Right kidney (tissue), 9 donors: ENCODE measurements at places on chromosomes 12 and 14.

DNA sequence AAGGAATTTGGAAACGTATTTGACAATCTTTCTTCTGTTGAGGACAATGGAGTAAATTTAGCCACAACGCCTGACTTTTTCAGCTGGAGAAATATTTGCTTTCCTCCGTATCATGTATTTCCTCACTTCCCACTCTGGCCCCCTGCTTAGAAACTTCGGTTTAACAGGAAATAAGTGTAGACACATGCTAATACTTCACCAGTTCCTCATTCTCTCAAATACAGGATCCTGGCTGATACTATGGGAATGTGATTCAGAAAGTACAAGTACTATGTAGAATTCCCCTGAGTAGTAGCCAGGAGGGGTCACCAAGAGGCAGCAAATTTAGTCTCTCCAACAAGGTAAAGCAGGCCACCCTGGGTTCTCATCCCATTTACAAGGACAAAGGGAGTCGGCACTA is 58.0 kb downstream of the FAR2 start:
- no peak for DNase-seq

DNA sequence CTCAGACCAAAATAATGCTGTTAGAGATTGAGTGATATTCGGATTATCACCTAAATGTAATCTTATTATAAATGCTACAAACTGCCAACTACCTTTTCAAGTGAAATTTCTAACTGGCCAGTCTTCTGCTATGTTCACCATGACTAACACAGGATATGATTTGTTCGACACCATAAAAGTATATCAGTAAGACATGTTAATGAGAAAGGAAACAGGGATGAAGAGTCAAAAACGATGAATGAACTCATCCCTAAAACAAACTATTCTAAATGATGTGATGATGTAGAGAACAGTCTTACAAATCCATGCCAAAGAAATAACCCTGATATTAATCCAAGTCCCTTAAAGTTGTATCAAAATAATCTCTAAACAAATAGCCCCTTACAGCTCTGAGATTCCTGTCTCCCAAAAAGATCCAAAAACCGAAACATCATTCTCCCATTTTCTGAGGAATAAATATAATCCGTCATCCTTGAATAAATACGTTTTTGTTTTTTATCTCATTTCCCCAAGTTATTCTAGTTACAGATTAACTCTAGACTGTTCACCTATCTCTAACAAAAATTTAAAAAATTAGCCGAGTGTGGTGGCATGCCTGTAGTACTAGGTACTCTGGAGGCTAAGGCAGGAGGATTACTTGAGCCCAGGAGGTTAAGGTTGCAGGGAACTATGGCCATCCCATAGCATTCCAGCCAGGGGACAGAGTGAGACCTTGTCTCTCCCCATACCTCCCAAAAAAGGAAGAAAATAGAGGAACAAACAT is 9.1 kb downstream of the SCAF11 start:
- no peak for DNase-seq

GRCh38 chr12:6852651-6853354 is 853 bp downstream of the USP5 start:
- no peak for DNase-seq

DNA sequence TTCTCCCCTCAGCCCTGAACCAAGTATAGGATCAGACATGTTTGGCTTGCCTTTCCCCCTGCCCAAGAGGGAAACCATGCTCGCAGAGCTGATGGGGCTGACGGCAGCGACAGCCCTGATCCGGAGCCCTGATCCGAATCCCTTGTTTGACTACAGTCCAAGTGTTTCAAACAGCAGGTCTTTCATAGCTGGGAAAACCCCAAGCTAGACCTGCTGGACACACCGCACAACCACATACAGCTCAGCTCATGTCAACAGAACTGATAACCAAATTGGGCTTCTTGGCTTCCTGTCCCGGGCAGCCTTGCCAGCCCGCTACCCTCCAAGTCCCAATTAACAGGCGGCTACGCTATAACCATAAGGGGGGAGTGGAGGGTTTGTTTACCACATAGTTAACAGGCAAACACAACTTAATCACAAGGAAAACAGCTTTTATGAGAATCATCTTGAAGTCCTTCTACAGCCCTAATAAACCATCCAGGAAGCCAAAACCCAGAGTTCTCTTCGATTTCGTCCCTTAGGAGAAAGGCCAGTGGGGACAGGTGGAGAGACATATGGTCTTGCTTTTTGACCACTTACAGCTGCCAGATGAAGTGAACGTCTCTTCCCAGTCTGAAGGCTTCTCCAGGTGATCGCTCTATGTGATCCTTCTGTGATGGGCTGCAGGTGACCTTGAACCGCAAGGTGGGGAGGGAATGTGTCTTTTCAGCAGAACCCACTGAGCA is 64.5 kb upstream of the MANSC4 start:
- no peak for DNase-seq

DNA sequence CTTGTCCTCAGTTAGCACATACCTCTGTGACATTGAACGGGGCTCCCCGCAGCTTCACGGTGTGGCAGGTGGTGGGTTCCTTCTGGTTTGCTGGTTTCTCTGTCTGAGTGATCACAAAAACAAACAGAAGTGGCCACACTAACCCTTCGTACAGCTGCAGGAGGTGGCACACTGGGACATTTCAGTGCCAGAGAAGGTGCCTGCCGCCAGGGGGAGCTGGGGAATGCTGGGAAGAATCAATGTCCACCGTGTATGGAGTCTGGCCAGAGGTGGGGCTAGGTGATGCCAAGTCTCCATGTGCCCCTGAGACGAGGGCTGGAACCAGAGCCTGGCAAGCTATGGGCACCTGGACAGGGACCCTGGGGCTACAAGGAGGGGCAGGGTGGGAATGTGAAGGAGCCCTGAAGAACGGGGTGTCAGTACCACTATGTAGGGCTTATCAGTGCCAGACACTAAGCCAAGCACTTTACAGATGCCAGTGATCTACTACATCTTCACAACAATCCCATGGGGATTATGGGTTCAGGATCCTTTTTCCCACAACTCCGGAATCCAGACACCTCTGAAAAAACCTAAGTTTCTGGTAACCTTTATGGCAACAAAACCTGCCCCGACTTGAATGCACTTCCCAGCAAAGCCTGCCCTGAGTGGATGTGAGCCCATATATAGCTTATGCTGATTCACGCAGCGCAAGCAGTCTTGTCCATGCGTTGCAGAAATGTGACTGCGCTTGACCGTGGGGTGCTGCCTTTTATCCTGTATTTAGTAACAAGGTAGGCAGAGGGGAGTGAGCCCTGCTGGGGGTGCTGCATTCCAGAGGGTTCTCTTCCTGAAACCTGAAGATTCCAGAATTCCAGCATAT is 10.8 kb downstream of the RBM19 start:
- DNase-seq = no peak

DNA sequence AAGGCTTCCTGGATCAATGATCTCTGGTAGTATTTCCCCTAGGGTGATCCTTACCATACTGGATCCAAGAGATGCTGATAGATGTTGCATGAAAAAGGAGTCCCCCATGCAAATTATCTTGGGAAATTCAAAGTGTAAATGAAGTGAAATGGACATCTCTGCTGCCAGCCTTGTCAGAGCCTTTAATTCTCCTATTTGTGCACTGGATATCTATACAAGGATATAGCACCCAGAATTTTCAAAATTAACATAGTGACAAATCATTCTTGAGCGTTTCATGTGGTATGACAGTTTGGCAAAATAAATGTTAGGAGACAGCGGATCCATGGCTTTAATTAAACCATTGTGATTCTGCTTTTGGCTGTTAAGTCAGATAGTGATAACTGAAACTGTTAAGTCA is 260.9 kb downstream of the KSR2 start:
- DNase-seq = no peak

- DNase-seq = no peak
These were observed 15.0 kb downstream of the FNTB start for GRCh38 chr14:65001723-65002122.

DNA sequence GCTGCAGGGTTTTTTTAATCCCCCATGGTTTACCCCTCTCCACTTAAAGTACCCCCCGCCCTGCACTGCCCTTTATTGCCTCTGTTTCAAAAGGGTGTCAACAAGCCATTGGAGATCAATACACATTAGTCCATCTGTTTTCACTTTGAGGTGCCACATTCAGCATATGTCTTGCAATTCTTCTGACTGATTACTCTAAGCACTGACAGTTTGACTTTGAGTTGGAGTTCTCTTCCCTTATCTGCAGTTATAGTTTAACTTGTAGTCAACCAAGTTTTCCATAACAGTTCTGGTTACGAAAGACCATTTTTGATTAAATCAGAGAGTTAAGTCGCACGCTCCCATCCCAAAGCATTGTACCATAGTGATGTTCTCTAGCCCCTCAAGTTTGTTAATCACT is 260.8 kb upstream of the TBX3 start:
- DNase-seq = no peak

DNA sequence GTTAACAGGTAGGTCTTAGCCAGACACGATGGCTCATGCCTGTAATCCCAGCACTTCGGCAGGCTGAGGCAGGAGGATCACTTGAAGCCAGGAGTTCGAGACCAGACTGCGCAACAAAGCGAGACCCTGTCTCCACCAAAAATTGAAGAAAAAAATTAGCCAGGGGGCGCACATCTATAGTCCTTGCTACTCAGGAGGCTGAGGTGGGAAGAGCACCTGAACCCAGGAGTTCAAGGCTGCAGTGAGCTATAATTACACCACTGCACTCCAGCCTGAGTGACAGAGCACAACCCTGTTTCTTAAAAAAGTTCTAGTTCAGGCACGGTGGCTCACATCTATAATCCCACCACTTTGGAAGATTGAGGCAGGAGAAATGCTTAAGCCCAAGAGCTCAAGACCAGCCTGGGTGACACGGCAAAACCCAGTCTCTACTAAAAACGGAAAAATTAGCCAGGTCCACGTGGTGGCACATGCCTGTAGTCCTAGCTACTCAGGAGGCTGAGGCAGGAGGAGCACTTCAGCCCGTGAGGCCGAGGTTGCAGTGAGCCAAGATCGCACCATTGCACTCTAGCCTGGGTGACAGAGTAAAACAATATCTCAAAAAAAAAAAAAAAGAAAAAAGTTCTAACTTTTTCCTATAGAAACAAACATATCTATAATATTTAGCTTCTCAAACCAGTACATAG is 9.1 kb downstream of the BAZ1A start:
- DNase-seq = no peak

GRCh38 chr12:39464976-39465695 is 22.2 kb upstream of the KIF21A start:
- DNase-seq = no peak

- no peak for DNase-seq
These were observed 24.6 kb upstream of the KIF26A start for GRCh38 chr14:104113631-104114420.

DNA sequence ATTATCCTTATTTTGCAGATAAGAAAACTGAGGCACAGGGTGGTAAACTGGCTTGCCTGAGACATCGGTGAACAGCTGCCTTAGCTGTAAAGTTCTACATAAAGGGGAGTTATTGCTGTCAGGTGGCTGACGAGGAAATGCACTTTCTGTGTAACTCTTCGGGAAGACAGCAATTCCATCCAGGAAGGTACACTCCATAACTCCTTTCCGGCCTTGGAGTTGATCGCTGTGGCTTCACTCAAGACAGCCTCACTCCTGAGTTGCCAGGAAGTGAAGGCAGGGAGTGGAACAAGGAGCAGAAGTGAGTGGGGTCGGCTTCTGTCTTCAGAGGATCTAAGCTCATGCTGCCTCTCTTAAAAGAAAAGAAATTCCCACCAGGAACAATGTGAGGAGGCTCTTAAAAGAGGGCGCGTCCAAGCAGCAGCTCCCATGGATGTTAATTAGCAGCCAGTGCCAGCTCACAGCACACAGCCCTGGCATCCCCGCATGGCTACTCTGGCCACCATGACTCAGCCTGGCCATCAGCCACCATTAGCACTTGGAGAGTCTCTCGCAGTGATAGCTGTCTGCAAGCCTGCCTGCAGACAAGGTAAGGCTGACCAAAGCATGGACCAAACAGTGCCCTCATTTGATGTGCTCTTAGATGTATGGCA is 60.3 kb downstream of the NUAK1 start:
- DNase-seq = no peak

DNA sequence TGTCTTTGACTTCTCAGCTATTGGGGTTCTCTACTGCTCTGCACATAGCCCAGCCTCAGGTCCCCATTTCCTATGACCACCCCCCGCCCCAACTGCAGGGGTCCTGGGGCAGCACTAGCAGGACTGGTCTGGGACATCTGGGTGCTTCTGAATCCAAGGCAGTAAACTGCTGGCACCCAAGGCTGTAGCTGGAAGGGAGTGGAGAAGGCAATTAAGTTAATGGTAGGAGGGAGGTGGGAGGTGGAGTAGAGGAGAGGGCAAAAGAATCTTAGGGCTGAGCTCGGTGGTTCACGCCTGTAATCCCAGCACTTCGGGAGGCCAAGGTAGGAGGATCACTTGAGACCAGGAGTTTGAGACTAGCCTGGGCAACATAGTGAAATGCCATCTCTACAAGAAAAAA is 11.5 kb downstream of the PLEK2 start:
- DNase-seq = no peak

- no peak for DNase-seq
These were observed 161.0 kb upstream of the FKBP4 start for GRCh38 chr12:2633825-2634200.

DNA sequence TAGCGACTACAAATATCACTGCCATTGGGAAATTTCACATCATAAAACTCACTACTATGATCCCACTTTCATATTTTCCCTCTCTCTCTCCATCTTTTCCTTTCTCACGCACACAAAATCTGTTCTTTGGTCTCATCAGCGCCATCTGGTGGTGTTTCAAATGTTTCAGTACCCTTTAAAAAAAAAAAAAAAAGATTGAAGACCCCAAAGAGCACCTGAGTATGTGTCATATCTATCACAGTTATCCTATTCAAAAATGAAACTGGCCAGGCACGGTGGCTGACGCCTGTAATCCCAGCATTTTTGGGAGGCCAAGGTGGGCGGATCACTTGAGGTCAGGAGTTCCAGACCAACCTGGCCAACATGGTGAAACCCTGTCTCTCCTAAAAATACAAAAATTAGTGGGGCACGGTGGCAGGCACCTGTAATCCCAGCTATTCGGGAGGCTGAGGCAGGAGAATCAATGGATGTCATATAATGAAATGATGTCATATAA is 72.4 kb downstream of the TTC9 start:
- DNase-seq = peak; percentile 44

- DNase-seq = no peak
These were observed 35.6 kb downstream of the RASSF8 start for GRCh38 chr12:25993901-25994651.

DNA sequence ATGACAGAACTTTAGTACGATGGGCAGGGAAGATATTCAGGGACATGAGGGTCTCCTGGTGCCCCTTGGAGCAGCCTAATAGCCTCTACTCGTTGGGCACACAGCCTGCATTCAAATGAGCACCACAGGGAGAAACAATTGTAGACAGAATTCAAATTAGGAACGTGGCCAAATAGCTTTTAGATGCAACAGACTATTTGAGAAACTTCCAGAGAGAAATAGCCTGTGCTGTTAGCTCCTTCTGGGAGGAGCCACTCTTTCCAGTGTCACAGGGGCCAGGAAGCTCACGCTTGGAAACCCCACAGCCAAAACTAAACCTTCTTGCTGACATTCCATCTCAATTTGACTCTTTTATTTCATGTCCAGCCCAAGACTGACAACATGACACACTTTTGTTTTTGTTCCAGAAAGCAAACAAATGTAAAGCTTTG is 114.5 kb downstream of the RPAP3 start:
- peak; percentile 26 for DNase-seq
